ENCODE measurements at places on chromosomes 2 and 18.
A peak's percentile ranks its signal among the peaks of the same experiment; 100 is the strongest.

GRCh38 chr18:77079088-77079487 lies 53.5 kb downstream of the MBP start:
- DNase-seq: no peak

DNA sequence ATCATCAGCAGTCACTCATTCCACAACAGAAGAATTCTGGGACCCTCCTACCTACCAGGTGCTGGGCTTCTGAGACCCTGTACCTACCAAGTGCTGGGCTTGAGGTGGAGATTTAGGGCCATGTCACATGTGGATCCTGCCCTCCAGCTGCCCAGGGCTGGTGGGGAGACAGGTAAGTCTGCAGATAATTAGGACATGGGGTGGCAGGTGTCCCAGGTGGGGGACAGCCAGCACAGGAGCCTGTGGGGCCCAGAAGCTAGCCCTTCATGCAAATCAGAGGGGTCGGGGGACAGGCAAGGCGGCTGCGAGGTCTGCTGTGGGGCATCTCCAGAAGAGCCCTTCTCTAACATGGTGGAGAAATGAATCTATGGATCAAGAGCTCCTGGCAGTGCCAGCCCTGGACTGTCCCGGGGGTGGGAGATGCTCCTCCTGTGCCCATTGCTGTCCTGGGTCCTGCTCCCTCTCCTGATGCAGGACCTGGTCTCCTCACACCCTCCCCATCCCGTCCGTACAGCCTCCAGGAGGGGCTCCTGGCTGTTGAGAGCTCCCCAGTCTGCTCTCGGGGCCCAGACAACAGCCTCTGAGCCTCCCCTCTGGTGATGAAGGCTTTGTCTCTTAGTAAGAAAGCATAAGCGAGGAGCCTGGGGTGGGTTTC lies 106.3 kb upstream of the GLI2 start:
- no peak for DNase-seq

- DNase-seq: no peak
Observed at GRCh38 chr18:48058486-48058885, 128.0 kb upstream of the SMAD2 start.

- DNase-seq: no peak
Observed at GRCh38 chr2:157761520-157761919, 114.6 kb downstream of the ACVR1 start.

GRCh38 chr18:66615176-66615575 lies 11.3 kb upstream of the CDH19 start:
- no peak for DNase-seq

GRCh38 chr18:48030616-48031480 lies 100.4 kb upstream of the SMAD2 start:
- DNase-seq: peak; percentile 92

DNA sequence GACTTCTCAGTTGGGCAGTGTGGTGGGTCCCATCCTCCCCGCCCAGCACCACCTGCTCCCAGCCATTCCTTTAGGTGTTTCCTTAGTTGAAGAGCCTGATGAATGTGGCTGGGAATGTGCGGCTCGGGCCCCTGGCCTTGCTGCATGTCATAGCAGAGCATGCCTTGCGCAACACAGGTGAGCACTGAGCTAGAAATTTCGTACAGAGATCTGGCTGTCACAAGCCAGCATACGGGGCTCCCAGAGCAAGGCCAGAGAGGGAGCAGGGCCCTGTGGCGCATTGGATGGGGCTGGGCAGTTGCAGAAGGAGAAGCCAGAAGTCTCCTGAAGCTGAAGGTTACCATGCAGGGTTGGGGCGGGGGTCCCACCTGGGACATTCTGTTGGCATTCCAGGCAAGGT lies 129.7 kb downstream of the WDSUB1 start:
- no peak for DNase-seq

DNA sequence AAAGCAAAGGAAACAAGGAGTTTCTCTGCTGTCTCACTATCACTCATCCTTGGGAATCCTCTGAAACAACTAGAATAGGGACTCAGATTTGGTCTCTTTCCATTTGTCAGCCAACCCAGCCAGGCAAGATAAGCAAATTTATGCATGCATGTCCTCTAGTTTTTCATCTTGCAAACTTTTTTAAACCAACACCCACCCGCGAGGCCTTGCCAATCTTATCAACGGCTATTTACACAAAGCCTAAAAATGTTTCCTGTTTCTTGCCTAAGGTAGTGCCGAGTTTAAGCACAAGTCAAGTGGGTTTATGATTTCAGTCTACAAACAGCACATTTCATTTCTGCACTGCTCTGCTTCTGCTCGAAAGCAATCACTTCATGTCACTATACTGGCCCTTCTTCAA lies 240.9 kb downstream of the STK39 start:
- DNase-seq: no peak

DNA sequence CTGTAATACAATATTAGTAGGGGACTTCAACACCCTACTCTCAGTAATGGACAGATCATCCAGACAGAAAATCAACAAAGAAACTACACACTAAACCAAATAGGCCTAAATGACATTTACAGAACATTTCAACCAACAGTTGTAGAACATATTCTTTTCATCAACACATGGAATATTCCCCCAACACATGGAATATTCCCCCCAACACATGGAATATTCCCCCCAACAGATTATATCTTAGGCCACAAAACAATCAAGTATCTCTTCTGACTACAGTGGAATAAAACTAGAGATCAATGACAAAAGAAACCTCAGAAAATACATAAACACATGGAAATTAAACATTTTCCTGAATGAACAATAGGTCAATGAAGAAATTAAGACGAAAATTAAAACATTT lies 187.2 kb upstream of the RBBP8 start:
- no peak for DNase-seq

GRCh38 chr2:219422952-219423534 lies 4.9 kb downstream of the DES start:
- DNase-seq: no peak

DNA sequence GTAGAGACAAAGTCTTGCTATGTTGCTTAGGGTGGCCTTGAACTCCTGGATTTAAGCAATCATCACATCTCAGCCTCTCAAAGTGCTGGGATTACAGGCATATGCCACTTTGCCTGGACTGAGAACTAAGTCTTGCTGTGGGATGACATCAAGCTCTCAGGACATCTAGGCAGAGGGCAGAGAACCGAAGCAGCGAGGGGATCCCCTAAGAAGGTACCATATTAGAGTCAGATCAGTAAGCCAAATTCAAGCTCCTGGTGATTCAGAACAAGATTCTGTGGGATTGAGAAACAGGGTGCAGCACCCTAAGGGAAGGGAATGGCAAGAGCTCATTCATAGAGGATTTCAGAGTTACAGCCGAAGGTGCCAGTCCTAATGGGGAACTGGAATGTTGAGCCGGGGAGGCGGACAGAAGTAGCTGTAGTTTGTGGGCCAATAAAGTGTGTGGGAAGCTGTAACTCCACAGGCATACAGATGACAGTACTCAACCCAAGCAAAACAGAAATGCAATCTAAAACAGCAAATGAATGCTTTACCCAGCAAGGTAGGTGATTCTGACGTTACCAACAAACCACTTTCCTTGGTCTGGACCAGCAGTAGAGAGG lies 30.9 kb downstream of the EPHA4 start:
- no peak for DNase-seq

DNA sequence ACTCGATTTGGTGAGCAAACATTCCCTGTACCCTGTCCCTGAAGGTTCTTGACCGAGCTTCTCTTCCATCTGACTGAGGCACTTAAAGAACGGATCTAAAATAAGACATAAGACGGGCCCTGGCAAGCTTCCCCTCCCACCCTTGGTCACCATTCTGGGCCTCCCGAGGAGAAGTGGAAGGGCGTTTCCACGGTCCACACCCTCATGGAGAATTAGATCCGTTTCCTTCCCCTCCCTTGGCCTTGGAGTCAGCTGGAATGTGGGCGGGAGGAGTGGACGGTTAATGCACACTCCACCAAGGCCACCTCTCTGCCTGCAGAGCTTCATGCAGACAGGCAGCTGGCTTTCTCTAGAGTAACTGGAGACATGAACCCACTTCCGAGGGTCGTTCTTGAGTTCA lies 257.3 kb upstream of the APCDD1 start:
- DNase-seq: no peak

DNA sequence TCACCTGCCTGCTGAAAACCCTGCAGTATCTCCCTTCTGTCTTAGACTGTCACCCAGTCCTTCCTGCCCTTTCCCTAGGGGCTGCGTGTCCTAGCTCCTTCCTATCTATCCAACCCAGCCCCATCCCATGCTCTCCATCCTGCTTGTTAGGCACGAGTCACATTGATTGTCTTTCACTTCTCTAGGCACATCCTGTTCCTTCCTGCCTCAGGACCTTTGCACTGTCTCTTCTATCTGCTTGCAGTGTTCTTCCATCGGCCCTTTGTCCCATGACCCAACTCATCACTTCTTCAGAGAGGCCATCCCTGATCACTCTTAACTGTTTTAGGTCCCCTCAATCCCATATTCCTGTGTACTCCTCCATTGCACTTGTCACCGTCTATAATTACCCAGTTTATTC lies 50.4 kb downstream of the MERTK start:
- no peak for DNase-seq

DNA sequence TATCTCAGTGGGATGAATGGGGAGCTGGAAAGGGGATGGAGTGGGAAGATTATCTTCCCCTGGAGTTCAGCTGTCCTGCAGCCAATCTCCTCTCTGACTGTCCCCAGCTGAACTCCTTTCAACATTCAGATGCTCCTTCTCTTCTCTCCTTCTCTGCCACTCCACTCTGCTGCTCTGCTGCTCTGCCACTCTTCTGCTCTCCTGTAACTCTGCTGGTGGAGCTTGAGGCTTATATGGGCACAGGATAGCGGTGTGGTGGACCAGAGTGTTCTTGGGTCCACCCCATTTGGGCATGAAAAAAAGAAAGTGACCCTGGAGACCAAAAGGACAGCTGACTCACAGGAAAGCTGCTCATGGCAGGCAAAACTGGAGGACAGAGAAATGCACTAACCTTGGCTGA lies 26.6 kb downstream of the FAHD2B start:
- DNase-seq: no peak

DNA sequence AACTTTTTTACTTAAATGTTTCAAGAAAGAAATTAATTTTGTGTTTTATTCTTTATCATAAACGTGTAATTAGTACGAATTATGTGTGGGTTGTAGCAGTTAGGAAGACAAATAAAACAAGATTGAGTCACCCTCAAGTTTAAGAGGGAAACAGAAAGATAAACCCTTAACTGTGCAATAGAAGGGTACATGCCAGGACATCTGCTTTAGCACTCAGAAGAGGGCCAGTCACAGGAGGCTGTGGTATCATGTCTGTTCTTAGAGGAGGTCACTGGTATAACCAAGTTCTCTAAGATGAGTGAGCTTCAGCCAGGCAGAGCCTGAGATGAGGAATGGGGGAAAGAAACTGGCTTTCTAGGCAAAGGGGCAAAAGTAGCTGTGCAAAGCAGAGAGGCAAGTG lies 42.4 kb upstream of the GRHL1 start:
- DNase-seq: no peak

GRCh38 chr2:179275253-179276012 lies 10.8 kb upstream of the SESTD1 start:
- DNase-seq: no peak

DNA sequence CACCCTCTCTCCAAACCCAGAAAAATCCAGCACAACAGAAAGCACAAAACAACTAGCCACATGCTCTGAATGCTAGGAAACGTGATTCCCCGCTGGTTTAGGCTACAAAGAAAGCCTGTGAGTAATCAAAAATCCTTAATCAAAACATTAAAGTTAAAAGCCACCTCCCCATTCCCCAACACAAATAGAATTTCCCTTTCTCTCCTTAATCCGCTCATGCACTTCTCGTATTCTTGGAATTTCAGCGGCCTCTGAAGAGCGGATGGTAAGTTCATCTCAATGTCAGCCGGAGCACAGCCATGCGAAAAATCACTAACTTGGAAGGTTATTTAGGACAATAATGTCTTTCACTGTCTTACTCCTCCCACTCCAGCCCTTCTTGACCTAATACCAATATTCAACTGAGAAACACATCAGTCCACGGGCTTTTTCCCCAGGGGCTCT lies 126.7 kb downstream of the OSBPL1A start:
- no peak for DNase-seq

DNA sequence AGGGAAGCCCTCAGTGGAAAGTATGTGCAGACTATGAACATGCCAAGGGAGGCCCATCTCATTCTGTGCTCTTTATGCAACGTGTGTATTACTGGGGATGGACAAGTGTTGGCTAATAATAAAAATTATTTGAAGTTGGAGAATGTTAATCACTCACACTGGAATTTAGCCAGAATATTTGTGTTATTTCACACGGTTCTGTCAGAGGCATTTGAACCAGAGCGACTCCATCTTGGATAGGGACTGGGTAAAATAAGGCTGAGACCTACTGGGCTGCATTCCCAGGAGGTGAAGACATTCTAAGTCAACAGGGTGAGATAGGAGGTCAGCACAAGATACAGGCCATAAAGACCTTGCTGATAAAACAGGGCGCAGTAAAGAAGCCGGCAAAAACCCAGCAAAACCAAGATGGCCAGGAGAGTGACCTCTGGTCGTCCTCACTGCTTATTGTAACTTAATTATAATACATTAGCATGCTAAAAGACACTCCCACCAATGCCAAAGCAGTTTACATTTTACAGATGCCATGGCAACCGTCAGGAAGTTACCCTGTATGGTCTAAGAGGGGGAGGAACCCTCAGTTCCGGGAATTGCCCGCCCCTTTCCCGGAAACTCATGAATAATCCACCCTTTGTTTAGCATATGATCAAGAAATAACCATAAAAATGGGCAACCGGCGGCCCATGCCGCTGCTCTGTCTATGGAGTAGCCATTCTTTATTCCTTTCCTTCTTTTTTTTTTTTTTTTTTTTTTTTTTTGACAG lies 2.6 kb upstream of the FZD5 start:
- DNase-seq: no peak

Data from COR-L47 (cell line).